ENCODE measurements at places on chromosomes 12 and 14.

- DNase-seq, result no peak
Measured at GRCh38 chr12:107288414-107289127, 195.2 kb upstream of the CRY1 start.

DNA sequence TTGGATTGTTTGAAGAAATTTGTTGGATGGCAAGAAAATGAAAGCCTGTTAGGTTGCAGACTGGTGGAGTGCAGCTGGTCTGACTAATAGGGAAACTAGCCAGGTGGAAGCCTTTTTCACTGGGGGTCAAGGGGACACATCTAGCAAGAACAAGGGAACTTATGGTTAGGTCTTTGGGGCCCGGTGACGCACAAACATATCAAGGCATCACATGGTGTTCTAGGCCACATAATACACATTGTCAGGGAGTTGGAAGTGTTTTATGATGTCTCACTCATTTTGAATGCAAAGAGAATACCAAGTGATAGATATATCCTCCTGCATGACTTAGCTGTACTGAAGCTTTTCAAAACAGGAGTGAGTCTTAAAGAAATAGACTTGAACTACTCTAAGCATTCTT, 351.2 kb downstream of the KCNH5 start:
- no peak for DNase-seq

GRCh38 chr14:88983755-88984154, 159.3 kb downstream of the TTC8 start:
- DNase-seq, result no peak

DNA sequence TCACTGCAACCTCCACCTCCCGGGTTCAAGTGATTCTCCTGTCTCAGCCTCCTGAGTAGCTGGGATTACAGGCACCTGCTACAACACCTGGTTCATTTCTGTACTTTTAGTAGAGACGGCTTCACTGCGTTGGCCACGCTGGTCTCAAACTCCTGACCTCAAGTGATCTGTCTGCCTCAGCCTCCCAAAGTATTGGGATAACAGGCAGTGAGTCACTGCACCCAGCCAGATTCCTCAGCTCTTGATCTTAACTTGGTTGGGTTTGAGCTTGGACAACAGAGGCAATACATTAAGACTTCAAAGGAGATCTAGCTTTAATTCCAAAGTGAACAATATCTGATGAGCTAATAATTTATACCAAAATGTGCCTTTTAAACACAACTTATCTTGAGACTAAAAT, 5.6 kb downstream of the DAZAP2 start:
- no peak for DNase-seq

DNA sequence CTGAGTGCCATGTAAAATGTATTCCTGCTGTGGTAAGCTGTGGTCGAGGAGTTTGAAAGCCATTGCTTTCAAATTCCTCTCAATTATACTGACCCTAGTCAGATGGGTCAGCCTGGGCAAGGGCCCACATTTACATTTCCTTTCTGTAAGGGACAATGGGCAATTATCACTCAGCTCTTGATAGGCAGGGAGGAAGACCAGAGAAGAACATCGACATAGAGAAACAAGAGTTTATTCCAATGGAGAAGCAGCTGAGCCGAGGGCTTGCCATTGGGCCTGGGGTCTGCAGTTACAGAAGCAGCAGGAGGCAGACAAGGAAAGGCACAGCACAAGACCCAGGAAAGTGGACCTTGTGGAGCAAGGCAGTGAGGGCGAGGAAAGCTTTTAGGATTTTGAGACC, 9.7 kb downstream of the NRIP2 start:
- no peak for DNase-seq

DNA sequence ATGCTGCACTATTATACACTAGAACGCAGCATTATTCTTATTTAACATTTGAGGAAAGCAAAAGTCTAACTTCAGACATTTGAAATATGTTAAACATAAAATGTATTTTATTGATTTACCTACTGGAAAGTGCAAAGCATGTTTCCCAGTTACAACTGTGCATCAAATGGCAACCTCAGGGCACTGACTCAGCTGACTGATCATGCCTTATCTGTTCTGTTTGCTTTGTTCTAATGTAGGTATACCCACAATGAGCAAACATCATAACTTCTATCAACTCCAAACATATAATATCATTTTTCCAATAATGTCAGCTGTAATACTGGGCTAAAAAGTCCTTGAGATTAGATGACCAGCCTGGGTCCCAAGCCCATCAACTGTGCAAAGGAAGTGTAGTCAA, 431.0 kb downstream of the FOXG1 start:
- no peak for DNase-seq

- no peak for DNase-seq
Measured at GRCh38 chr14:88488081-88488480, 66.7 kb downstream of the PTPN21 start.

DNA sequence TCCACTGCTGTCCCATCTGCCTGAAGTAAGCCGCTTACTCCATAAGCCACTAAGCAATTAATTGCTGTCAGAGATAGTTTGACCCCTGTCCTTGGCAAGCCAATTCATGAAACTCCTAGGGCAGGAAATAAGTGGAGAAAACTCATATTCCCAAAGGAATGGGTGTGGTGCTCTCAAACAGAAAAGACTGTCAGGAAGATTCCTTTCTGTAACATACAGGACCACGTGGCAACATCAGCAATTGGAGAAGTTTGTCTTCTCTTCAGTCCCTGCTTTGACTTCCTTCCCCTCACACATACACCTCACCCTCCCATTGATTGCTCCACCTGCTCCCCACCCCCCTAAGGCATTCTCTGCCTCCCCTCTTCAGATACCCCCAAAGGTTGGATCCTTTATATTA, 36.2 kb upstream of the MDM1 start:
- DNase-seq, result no peak

GRCh38 chr14:93115821-93116675, at the start of gene ITPK1:
ITPK1 (minus strand) TSS chr14:93115925; CDS start chr14:93115163, 762 bp downstream.
- DNase-seq, result peak; percentile 26

GRCh38 chr12:72144553-72144952, 127.6 kb upstream of the TRHDE start:
- no peak for DNase-seq
